ENCODE measurements at places on chromosomes 13 and 19. TPM values are rescaled to one million over a fixed set of nuclear protein-coding genes. Genes with fewer than 3 reads are reported as not detected.

RNF126 gene
- 74.7 TPM for total RNA-seq

TJP3 gene
- 268 TPM for total RNA-seq

CBY2 gene
- total RNA-seq = not detected

CLEC17A gene
- total RNA-seq = 0.32 TPM

GNG8 gene
- not detected for total RNA-seq

ZNF813 gene
- total RNA-seq = 4.9 TPM

OBI1 gene
- total RNA-seq = 6.8 TPM

SPPL2B gene
- 108 TPM for total RNA-seq

THSD1 gene
- total RNA-seq = 1.8 TPM

MEDAG gene
- 0.62 TPM for total RNA-seq

MAMSTR gene
- 1.2 TPM for total RNA-seq

SYNE4 gene
- 9.3 TPM for total RNA-seq

AMER2 gene
- 0.08 TPM for total RNA-seq

CRTC1 gene
- 7.6 TPM for total RNA-seq

ZNF471 gene
- total RNA-seq = 4.2 TPM

ERICH6B gene
- not detected for total RNA-seq

ATP7B gene
- 18.8 TPM for total RNA-seq

CERS1 gene
- 0.15 TPM for total RNA-seq

FXYD1 gene
- 15.1 TPM for total RNA-seq

CXCL17 gene
- total RNA-seq = not detected

LILRA1 gene
- 0.15 TPM for total RNA-seq

ZNF569 gene
- total RNA-seq = 1.4 TPM

CD209 gene
- 12.1 TPM for total RNA-seq

HSPB6 gene
- total RNA-seq = 23.6 TPM

RUBCNL gene
- total RNA-seq = 29.1 TPM

FCAR gene
- total RNA-seq = not detected

ANKLE1 gene
- 0.27 TPM for total RNA-seq

FCER2 gene
- total RNA-seq = 1.3 TPM

KL gene
- 1.9 TPM for total RNA-seq

SLAIN1 gene
- total RNA-seq = 2.1 TPM

PSPN gene
- total RNA-seq = 1.7 TPM

NUDT19 gene
- total RNA-seq = 19.3 TPM

KLK4 gene
- 2.0 TPM for total RNA-seq

CEACAM4 gene
- not detected for total RNA-seq

SPRY2 gene
- 83.3 TPM for total RNA-seq

SOX1 gene
- not detected for total RNA-seq

VSTM2B gene
- total RNA-seq = not detected

PNKP gene
- total RNA-seq = 53.7 TPM

SF3A2 gene
- total RNA-seq = 60.9 TPM

DEDD2 gene
- 27.0 TPM for total RNA-seq

UBE2L5 gene
- total RNA-seq = not detected

SIGLEC8 gene
- total RNA-seq = 0.32 TPM

PSG5 gene
- not detected for total RNA-seq

KIR2DL3 gene
- total RNA-seq = not detected

LRRC63 gene
- total RNA-seq = not detected

SMIM44 gene
- total RNA-seq = 4.3 TPM

GPC6 gene
- total RNA-seq = 2.3 TPM

ZNF480 gene
- 13.2 TPM for total RNA-seq

BEST2 gene
- 12.1 TPM for total RNA-seq

S1PR4 gene
- total RNA-seq = 0.96 TPM

CEACAM3 gene
- 1.1 TPM for total RNA-seq
